ENCODE measurements at places on chromosomes 16 and 17.
A peak's percentile ranks its signal among the peaks of the same experiment; 100 is the strongest.

GRCh38 chr17:57401556-57402488 is 145.5 kb downstream of the MSI2 start:
- no peak for DNase-seq

DNA sequence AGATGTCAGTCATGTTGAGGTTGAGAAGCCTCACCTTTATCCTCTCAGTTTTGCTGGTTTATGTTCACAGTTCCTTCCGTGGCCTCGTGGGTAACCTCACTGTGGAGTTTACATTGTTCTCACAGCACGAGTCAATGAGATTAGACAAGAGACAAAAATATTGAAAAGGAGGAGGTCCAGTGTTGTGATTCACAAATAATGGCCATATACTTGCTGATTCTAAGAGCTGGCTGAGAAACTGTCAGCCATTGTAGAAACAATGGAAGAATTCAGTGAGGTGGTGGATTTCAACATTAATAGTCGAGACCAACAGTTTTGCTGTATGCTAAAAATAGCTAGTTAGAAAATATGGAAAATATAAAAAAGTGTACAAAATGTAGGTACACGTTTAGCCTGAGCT is 176.4 kb upstream of the WSCD1 start:
- no peak for DNase-seq

DNA sequence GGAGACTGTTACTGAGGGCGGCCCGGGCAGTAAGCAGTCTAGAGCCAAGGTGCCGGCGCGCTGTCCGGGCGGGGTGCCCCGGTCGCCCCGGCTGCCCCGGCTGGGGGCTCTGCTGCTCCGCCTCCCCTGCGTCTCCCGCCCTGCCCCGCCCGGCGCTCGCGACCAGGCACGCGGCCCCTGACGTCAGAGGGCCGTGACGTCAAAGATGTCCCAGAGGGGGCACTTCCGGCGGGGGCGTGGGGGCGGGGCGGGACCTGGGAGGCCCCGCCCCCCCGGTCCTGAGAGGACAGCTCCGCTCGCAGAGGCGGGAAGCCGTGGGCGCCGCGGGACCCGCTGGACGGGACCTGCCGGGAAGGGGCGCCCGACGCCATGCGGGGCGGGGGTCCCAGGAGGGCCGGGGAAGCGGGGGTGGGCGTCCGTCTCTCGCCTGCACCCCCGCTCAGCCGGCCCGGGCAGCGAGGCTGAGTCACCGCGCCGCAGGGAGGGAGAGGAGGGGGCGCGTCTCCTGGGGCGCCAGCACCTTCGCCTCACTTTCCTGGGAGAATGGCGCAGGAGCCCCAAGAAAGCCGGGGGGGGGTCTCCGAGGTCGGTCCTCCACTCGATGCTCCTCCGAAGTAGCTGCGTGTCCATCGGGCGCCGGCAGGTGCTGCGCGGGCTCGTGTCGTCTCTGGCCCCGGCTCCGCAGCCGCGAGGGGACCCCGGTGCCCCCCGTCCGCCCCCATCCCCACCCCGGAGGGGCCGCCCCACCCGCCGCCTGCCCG is 4.4 kb upstream of the HIC1 start:
- no peak for DNase-seq

DNA sequence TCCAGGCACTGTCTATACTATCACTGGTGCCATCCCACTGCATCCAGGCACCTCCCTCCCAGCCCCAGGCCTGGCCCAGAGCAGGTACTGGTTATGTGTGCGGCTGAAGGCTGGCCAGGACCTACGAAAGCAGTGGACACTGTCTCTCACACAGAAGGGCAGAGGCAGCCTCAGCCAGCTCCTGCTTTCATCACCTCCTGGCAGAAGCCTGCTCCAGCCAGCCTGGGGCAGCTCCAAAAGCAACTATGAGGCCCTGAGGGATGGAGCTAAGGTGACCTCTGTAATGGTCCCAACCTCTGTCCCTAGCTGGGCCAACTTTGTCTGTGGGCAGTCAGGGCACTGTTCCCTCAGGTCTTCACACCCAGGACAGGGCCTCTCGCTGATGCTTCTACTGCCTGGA is 18.8 kb downstream of the HSD11B2 start:
- DNase-seq, result no peak

DNA sequence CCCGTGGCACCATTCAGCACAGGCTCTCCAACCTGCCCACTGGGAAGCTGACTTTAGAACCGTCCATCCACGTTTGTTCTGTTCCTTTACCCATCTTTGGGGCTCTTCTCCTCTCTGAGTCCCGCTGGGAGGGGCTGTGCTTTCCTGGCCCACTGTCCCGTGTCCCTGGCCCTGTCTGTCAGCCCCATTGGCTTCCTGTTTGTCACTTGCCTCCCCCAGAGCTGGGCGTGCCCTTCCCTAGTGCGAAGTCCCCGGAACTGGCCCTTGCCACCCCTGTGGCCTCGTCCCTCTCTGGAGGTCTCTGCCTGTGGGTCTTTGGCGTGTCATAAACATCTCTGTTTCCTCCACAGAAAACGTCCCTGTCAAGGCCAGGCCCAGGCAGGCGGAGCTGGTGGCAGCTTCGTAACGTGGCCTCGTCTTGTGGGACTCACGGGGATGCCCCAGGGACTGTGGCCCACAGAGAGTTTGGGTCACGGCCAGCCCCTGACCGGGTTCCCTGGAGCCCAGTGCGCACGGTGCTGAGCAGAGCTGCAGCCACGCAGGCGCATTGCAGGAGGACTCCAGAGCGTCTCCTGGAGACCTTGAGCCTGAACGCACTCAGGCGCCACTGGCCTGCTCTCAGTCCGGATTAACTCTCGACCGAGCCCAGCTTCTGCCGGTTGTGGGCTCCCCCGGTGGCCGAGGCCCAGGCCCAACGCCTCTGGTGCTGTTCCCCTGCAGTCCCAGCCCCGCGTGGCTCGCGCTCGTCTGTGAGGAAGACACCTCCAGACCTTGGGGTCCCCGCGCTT is 7.3 kb downstream of the CHMP6 start:
- DNase-seq, result no peak

DNA sequence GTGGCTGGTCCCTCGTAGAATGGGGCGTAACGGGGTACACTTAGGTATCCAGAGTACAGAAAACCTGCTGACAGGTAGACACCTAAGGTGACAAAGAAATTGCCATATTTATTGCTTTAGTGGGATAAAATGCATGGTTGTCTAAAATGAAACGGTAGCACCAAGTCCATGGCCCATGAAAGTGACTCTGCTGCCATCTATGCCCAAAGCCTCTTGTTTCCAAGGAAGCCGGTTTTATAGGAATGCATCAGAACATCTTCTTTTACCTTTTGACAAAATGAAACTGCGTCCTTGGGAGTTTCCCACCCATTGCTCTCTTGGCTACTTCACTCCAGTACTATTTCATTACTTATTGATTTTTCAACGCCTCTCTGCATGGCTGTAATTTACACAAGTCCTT is 151.3 kb upstream of the ZFHX3 start:
- DNase-seq, result no peak

DNA sequence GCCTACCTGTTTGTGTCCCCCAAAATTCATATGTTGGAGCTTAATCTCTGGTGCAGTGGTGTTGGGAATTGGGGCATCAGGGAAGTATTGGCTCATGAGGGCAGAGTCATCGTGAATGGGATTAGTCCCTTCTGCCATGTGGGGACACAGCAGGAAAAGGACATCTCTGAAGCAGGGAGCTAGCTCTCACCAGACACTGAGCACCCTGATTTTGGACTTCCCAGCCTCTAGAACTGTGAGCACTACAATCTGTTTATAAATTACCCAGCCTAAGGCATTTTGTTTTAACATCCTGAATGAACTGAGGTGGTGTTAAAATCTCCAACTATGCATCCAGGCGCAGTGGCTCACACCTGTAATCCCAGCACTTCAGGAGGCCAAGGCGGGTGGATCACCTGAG is 206.0 kb downstream of the SEC14L1 start:
- no peak for DNase-seq

GRCh38 chr16:11084876-11085485 is 140.6 kb downstream of the CLEC16A start:
- no peak for DNase-seq

DNA sequence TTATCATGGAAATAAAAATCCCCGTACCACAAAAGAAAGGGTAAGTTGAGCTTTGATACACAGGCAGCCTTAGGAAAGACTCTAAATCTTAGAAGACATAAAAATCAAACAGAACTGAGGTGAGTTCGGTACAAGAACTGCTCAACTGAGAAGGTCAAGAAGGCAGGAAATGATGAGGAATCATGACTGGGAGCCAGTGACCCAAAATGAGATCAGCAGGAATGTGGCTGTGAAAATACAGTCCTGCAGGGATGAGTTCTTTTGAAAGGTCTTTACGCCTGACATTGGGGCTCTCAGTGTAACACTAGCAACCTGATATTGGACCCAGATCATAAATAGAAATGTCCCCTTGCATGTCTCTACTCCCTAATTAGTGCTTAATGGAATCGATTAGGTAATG is 56.3 kb upstream of the CDH11 start:
- peak; percentile 16 for DNase-seq

DNA sequence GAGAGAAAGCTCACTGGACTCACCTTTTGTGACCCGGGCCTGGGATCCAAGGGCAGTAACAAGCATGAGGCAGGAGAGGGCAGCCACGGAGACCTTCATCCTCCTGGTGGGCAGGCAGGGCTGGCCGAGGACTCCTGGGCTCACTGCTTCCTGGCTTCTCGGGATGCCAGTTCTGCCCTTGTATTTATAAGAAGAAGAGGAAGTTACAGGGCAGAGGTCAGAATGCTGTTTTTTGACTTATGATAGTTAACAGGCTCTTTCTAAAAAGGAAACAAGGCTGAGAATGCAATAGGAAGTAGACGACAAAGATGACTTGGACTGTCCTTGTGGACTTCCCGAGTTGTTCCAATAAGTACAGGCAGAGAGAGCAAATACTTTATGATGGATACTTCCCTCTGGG is at the start of gene CCL23:
CCL23 (minus strand) TSS at position 174 of the 400 bp plus-strand sequence; CDS start at position 99, 75 bp downstream.
- no peak for DNase-seq

DNA sequence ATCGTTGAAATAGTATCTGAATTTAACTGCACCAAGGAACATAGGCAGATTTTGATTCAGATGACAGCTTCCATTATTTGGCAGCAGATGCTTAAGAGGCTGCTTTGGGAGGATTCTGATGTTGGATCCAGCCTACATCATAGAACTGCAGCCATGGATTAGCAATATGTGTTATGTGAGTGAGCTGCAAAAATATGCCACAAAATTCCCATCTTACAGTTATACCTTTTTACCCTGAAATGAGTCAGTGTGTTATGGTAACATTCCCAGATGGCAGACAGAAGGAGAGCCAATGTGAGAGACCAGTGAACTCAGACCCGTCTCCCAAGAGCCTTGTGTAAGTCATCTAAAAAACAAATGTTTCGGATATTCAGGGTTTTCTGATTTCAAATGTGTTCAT is 206.1 kb downstream of the CDH13 start:
- DNase-seq, result peak; percentile 54

DNA sequence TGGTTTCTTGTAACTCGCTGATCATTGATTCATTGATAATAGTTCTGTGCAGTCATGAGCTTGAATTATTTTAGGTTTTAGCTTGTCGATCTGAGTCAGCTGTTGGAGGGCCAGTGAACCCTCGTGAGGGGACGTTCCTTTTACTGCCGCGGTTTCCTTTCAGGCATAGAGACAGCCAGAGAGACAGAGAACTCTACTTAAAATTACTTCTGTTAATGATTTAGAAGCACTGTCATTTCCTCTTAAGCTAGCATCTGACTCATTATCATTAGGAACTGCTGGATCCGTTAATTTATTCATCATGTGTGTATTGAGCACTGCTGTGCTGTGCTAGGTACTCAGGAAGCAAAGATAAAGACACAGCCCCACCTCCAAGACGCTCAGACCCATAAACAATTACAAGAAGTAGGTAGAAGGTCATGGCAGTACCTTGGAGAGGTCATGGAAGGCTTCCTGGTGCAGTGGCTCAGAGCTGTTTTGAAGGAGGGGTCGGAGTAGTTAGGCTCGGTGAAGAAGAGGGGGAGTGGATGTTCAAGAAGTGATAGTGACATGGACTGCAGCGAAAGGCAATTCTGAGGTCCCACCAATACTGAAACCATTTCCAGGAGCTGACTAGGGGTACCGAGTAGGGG is 3.3 kb downstream of the PGS1 start:
- no peak for DNase-seq

DNA sequence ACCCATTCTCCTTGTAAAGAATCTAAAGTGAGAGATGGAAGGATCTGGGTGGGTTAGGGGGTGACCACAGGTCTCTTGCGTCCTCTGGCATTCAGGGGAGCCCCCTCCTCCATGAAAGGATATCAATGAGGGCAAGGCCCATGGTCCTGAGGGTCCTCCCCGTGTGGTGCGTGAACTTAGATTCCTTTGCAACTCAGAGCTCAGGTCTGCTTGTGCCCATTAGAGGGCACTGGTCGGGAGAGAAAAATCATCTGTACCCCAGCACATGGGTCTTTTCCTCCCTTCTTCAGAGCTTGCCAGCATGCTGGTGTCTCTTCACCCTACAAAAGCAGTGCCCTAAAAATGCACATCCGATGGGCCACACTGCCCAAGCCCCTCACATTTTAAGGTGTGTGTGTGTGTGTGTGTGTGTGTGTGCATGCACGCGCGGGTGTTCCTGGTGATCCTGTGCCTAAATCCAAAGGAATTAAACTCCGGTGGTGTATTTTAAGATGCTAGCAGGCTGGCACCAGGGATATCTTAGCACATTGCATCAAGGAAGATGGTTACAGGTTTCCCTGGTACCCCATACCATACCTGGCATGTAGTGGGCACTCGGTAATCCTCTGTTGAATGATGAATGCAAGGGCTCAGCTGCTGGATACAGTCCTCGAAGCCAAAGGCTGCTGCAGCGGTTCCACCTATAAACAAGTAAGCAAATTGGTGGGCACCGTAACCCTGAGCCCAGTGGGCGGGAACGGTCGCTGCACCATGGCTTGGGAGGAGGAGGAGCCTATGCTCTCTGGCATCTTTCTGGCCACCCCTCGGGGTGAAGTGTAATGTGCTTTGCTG is 4.7 kb downstream of the C1QTNF1 start:
- DNase-seq, result no peak

DNA sequence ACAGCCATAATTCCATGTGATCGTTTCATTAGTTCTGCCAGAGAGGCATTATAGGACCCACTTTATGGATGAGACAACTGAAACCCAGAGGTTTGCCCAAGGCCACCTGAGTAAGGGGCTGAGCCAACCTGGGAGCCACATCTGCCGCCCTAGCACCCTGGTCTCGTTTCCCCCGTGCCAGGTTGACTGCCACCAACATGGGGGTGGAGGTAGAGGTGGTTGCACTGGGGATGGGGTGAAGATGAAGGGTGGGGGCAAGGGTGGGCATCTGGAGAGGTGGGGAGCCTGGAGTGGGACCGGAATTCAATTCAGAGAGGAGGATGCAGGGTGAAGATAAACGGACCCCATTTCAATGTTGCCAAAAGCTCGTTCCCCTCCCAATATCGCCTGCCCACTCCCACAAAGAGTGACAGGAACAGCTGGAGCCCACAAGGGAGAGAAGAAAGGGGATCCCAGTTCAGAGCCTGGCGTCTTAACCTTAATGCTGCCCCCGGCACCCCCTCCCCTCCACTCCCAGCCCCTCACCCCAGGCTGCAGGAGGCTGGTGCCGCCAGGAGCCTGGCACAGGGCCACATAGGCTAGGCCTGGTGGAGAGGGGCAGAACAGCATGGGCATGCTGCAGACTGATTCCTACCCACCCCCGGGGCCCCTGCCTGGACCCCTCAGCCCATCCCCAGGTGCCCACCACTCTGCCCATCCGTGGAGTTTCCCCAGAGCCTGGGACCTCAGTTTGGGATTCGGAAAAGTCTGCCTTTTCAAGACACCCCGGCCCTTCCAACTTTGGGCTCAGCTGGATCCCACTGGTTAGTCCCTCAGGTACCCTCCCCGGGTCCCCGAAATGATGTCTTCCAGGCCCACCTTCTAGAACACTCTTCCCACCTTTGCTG is 29.6 kb downstream of the NGFR start:
- DNase-seq, result no peak

All from HS-5 (cell line).